Ecto neural progenitor cell (in vitro differentiated cells): ENCODE measurements at places on chromosomes 7 and 10.

GRCh38 chr10:3692387-3692999, 92.5 kb downstream of the KLF6 start:
- DNase-seq: no peak

- no peak for DNase-seq
Measured at GRCh38 chr7:22676385-22676784, 50.6 kb upstream of the IL6 start.

GRCh38 chr10:95792874-95793285, 36.9 kb downstream of the ENTPD1 start:
- no peak for DNase-seq

- no peak for DNase-seq
Measured at GRCh38 chr7:127911968-127912511, 119.2 kb downstream of the LRRC4 start.

DNA sequence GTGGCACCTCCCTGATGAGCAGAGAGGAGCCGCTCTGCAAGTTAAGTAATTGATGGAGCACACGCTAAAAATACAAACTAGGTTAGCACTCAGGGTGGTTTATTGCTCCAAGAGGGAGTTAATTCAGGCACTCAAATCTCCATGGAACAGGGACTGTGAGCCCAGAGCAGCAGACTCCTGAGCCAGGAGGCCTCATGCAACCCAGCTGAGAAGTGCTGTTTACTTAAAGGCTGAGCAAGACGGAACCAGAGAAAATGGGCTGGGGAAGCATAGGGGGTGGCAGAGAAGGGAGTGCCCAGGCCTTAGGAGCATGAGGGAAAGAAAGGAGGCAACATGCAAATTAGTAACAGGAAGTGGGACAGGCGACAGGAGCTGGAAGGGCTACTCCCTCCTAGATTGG, 174.1 kb downstream of the KCNMA1 start:
- DNase-seq: no peak

DNA sequence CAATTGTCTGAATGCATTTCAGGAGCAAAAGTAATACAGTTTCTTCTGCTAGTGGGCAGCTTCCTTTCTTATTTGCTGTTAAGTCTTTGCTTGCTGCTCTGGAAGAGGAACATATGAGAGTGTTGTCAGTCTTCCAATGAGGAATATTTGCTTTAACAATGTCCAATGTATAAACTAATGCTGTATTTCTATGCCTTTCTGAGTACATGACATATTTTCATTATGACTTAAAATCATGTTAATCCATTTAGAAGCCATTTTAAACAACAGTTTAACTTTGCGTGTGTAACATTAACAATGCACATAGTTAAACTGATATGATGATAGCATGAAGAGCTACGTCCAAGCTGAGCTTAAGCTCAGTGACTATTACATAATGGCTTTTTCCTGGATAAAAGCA, 933.4 kb upstream of the GHITM start:
- DNase-seq: no peak

GRCh38 chr7:134662166-134662870, 15.7 kb downstream of the BPGM start:
- no peak for DNase-seq

DNA sequence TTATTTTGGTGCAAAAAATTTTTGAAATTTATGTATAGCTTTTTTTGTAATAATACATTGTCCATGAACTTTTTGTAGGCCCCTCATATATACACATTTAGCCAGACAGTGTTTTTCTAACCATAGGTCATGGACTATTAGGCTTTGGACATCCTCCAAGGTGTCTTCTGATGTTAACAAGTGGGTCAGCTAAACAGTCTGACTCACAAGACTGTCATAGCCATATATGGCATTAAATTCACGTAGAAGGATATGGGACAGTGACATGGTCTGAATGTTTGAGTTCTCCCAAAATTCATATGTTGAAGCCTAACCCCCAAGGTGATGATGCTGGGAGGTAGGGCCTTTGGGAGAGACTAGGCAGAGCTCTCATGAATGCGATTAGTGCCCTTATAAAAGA, 14.0 kb upstream of the NUB1 start:
- no peak for DNase-seq

DNA sequence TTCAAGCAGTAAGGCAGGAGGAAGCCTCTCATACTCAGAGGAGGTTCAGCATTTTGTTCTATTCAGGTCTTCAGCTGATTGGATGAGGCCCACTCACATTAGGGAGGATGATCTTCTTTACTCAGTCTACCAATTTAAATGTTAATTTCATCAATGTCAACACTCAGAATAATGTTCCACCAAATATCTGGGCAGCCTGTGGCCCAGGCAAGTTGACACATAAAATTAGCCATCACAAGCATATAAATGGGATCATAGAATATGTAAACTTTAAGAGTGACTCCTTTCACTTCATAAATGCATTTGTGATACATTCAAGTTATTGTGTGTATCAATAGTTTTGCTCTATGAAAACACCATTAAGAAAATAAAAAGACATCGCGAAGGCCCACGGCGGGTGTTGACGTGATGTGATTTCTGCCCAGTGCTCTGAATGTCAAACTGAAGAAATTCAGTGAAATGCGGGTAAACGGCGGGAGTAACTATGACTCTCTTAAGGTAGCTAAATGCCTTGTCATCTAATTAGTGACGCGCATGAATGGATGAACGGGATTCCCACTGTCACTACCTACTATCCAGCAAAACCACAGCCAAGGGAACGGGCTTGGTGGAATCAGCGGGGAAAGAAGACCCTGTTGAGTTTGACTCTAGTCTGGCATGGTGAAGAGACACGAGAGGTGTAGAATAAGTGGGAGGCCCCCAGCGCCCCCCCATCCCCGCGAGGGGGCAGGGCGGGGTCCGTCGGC, 536.1 kb upstream of the AUTS2 start:
- no peak for DNase-seq
